PC-3 (cell line): ENCODE measurements at places on chromosomes 7 and 10. TPM values are rescaled to one million over a fixed set of nuclear protein-coding genes. Genes with fewer than 3 reads are reported as not detected.

AKR1C2 gene
- total RNA-seq: 0.66 TPM in 1 of 2 replicates, not detected in the other

CHN2 gene
- 3.1 and 7.7 TPM in 2 replicates for total RNA-seq

SLC29A4 gene
- total RNA-seq: 6.7 and 8.9 TPM in 2 replicates

DNA sequence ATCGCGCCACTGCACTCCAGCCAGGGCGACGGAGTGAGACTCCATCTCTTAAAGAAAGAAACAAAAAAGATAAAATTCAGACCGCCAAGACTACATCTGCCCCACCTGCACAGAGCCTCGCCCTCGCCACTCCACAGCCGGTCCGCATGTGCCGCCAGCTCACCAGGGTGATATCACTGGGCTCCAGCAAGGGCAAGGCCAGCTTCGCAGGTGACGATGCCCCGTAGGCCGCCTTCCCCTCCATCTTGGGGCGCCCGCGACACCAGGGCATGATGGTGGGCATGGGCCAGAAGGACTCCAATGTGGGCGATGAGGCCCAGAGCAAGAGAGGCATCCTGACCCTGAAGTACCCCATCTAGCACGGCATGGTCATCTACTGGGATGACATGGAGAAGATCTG, 34.0 kb downstream of the KIFBP start:
- no peak overlapping the region for H3K4me3 ChIP-seq
- DNase-seq: no peak
- H3K27ac ChIP-seq: no peak overlapping the region
- no peaks in the 10 kb centered on the region for H3K36me3 ChIP-seq
- H3K4me1 ChIP-seq: no peaks in the 10 kb centered on the region

DNA sequence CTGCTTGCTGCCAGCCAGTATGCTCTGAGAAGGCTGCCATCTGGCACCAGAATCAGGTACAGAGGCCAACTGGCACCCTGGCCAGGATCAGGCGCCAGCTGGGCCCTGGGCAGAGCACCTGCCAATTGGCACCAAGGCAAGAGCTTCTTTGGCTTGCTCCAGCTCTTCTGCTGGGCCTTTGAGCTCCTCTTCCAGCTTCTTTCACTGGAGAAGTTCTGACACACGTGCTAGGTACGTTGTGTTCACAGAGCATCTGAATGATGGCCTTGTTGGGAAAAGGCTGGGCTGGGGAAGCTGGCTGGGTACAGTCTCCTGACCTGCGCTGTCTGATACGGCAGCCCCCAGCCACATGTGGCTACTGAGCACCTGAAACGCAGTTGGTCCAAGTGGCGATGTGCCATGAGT, 31.7 kb upstream of the OPALIN start:
- no peak overlapping the region for H3K27ac ChIP-seq
- no peak for DNase-seq
- H3K36me3 ChIP-seq: no peaks in the 10 kb centered on the region
- peaks cover 87% of the 10 kb centered on the region for H3K27me3 ChIP-seq
- H3K4me1 ChIP-seq: no peaks in the 10 kb centered on the region
- no peak overlapping the region for H3K4me3 ChIP-seq

DNA sequence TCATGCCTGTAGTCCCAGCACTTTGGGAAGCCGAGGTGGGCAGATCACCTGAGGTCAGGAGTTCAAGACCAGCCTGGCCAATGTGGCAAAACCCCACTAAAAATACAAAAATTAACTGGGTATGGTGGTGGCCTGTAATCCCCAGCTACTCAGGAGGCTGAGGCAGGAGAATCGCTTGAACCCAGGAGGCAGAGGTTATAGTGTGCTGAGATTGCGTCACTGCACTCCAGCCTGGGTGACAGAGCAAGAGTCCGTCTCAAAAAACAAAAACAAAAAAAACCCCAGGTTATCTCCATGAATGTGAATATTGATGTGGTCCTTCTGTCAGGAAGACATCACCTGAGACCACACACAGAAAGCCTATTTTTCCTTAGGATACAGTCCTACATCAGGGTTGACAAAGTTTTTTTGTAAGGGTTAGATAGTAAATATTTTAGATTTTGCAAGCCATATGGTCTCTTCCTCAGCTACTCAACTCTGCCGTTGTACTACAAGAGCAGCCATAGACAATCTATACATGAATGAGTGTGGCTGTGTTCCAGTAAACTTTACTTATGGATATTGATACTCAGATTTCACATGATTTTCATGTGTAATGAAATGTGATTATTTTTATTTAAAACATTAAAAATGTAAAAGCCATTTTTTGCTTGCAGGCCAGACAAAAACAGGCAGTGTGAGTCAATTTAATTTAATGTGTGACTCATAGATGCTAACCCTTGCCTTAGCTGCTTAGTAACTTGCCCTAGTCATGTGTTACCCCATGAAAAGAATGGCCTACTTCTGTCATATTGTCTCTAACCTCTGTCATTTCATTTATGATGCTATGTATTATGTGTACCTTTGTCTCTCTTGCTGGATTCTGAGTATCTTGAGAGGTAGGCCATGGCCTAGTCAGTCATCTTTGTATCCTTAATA, 78.1 kb downstream of the TPST1 start:
- H3K27ac ChIP-seq: peak overlapping the region; percentile 87
- DNase-seq: peak; percentile 80
- H3K36me3 ChIP-seq: no peaks in the 10 kb centered on the region
- no peaks in the 10 kb centered on the region for H3K27me3 ChIP-seq
- H3K4me1 ChIP-seq: peaks cover 36% of the 10 kb centered on the region

- H3K27ac ChIP-seq: peak overlapping the region; percentile 84
- H3K4me1 ChIP-seq: peaks cover 54% of the 10 kb centered on the region
- no peak overlapping the region for H3K4me3 ChIP-seq
- no peaks in the 10 kb centered on the region for H3K36me3 ChIP-seq
Observed at GRCh38 chr7:41005374-41005901, 697.5 kb downstream of the INHBA start.

- H3K27ac ChIP-seq: no peak overlapping the region
- DNase-seq: no peak
- H3K4me1 ChIP-seq: no peaks in the 10 kb centered on the region
- no peaks in the 10 kb centered on the region for H3K27me3 ChIP-seq
Observed at GRCh38 chr10:101723176-101723575, 28.2 kb upstream of the FBXW4 start.

- no peaks in the 10 kb centered on the region for H3K36me3 ChIP-seq
- DNase-seq: no peak
- H3K27ac ChIP-seq: no peak overlapping the region
Observed at GRCh38 chr7:156833312-156833711, 59.7 kb downstream of the LMBR1 start.

DNA sequence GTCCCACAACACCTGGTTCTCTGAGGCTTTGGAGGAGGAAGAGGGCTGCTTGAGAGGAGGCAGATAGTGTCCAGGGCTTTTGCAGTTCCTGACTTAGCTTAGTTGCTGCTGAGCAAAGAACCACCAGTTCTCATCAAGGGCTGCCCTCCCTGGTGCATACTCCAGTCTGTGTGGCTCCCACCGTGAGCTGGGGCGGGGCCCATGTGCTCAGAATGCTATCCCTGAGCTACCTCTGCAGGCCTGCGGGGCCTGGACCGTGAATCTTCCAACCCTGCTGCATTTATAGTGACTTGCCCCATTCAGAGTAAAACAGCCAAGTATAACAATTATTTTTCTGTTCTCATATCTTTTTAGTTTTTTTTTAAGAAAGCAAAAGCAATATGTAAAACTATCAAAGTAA, 49.2 kb downstream of the TACR2 start:
- peaks cover 50% of the 10 kb centered on the region for H3K36me3 ChIP-seq
- no peaks in the 10 kb centered on the region for H3K27me3 ChIP-seq
- peaks cover 11% of the 10 kb centered on the region for H3K4me1 ChIP-seq
- no peak for DNase-seq
- H3K4me3 ChIP-seq: no peak overlapping the region
- no peak overlapping the region for H3K27ac ChIP-seq

DNA sequence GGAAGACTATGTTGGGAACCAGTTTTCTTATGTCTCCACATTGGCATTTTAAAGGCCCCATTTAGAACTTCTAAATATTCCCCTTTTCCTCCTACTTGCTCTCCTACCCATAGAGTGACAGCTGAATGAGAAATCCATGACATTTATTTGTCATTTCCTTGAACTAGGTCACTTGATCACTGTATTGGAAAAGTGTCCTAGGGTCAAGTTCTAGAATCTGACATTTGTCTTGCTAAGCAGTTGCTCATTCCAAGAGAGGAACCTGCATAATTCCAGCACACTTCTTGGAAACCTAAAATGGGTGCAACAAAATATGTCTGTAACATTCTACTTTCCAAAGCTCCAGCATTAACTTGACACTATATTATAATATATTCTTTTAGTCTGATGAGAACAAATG, 3.6 kb upstream of the DPY19L1 start:
- no peak overlapping the region for H3K27ac ChIP-seq
- no peaks in the 10 kb centered on the region for H3K27me3 ChIP-seq
- peaks cover 11% of the 10 kb centered on the region; the same call in 1 of the 2 replicates for H3K4me1 ChIP-seq
- DNase-seq: no peak
- H3K4me3 ChIP-seq: no peak overlapping the region

DNA sequence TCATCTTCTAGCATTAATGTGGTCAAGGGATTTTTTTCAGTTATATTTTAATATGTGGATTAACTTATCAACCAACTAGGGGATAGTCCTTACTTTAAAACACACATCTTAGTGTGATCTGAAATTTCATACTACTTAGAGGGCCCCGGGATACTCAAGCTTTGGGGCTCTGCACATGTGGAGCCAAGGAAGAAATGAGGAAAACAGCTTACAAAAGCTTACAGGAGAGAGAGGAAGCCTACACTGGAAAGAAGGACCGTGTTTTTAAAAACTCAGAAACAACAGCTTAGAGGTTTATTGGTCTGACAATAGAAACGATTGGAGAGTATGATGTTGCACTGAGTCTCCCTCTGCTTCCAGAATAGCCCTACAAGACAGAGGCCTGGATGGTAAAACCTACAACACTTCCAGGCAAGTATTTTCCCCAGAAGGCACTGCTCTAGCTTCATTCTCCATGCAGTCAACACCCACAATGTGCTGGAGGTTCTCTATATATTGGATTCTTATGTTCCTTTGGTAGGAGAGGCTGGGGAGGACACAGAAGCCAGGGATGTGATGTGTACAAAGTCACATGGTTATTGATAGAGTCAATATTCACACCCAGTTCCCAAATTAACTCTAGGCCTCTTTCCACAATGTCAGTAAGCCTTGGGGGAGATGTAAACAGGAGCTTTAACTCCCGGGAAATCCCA, 47.3 kb downstream of the JCAD start:
- no peaks in the 10 kb centered on the region for H3K27me3 ChIP-seq
- H3K36me3 ChIP-seq: no peaks in the 10 kb centered on the region
- H3K27ac ChIP-seq: no peak overlapping the region
- no peak for DNase-seq
- H3K4me3 ChIP-seq: no peak overlapping the region
- no peaks in the 10 kb centered on the region for H3K4me1 ChIP-seq

- no peaks in the 10 kb centered on the region for H3K4me1 ChIP-seq
- H3K36me3 ChIP-seq: no peaks in the 10 kb centered on the region
- no peaks in the 10 kb centered on the region for H3K27me3 ChIP-seq
- no peak for DNase-seq
- no peak within 1 kb of the TSS for H3K4me3 ChIP-seq
Observed at GRCh38 chr7:76409537-76409936, at the start of gene SSC4D. Gene SSC4D (minus strand): TSS chr7:76409697. CDS start chr7:76404439, 5,258 bp downstream.

GRCh38 chr7:108120933-108121332, 9.2 kb downstream of the LAMB4 start:
- no peaks in the 10 kb centered on the region for H3K27me3 ChIP-seq
- H3K4me1 ChIP-seq: no peaks in the 10 kb centered on the region
- no peaks in the 10 kb centered on the region for H3K36me3 ChIP-seq
- no peak overlapping the region for H3K4me3 ChIP-seq
- DNase-seq: no peak

- no peaks in the 10 kb centered on the region for H3K27me3 ChIP-seq
- no peaks in the 10 kb centered on the region for H3K36me3 ChIP-seq
- H3K4me1 ChIP-seq: peaks cover 27% of the 10 kb centered on the region
- H3K4me3 ChIP-seq: no peak overlapping the region
- no peak overlapping the region for H3K27ac ChIP-seq
Observed at GRCh38 chr7:32154797-32155196, 84.6 kb upstream of the PDE1C start.

- peak overlapping the region; percentile 35; the same call in 1 of the 2 replicates for H3K4me3 ChIP-seq
- no peaks in the 10 kb centered on the region for H3K36me3 ChIP-seq
- H3K27ac ChIP-seq: peak overlapping the region; percentile 97
- no peaks in the 10 kb centered on the region for H3K27me3 ChIP-seq
- peaks cover 35% of the 10 kb centered on the region for H3K4me1 ChIP-seq
Observed at GRCh38 chr10:91614225-91614624, 18.6 kb downstream of the PPP1R3C start.

DNA sequence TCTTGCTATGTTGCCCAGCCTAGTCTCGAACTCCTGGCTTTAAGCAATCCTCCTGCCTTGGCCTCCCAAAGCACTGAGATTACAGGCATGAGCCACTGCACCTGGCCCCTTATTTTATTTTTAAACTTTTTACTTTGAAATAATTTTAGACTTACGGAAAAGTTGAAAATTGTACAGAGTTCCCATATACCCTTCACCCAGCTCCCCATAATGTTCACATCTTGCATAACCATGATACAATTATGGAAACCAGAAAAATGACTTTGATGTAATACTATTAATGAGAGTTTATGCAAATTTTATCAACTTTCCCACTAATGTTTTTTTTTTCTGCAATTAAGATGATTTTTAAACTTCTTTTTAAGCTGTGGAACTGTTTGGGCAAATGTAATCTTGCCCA, 58.3 kb downstream of the CDH23 start:
- no peaks in the 10 kb centered on the region for H3K36me3 ChIP-seq
- H3K4me3 ChIP-seq: no peak overlapping the region
- H3K27ac ChIP-seq: no peak overlapping the region
- peaks cover 50% of the 10 kb centered on the region for H3K27me3 ChIP-seq

- H3K36me3 ChIP-seq: no peaks in the 10 kb centered on the region
- no peak overlapping the region for H3K4me3 ChIP-seq
- no peaks in the 10 kb centered on the region for H3K27me3 ChIP-seq
- DNase-seq: no peak
- H3K4me1 ChIP-seq: peaks cover 10% of the 10 kb centered on the region; the same call in 1 of the 2 replicates
- no peak overlapping the region for H3K27ac ChIP-seq
Observed at GRCh38 chr10:52897162-52897561, 124.6 kb upstream of the MBL2 start.
